ENCODE measurements at places on chromosomes 2 and 18.

- no peak for DNase-seq
Measured at GRCh38 chr2:105139556-105140239, 101.8 kb downstream of the MRPS9 start.

GRCh38 chr2:40213071-40213470, 238.8 kb downstream of the SLC8A1 start:
- no peak for DNase-seq

GRCh38 chr2:101047774-101048173, 45.7 kb downstream of the RPL31 start:
- no peak for DNase-seq

DNA sequence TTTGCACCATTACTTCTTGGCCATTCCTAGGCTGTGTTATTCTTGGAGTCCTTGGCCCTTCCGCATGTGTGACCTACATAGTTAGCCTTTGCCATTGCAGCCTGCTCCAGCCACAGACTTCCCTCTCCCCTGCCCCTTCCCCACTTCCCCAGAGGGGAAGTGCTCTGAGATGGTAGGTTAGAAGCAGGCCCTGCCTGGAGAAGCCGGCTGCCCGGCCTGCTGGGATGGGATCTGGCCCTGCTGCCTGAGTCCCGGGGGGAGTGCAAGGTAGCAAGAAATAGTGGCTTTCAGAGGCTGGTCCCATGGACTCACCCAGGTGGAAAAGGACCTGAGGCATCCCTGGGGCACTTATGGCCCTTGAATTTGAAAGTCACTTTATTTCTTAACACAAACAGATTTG, 28.4 kb upstream of the OTOF start:
- no peak for DNase-seq

DNA sequence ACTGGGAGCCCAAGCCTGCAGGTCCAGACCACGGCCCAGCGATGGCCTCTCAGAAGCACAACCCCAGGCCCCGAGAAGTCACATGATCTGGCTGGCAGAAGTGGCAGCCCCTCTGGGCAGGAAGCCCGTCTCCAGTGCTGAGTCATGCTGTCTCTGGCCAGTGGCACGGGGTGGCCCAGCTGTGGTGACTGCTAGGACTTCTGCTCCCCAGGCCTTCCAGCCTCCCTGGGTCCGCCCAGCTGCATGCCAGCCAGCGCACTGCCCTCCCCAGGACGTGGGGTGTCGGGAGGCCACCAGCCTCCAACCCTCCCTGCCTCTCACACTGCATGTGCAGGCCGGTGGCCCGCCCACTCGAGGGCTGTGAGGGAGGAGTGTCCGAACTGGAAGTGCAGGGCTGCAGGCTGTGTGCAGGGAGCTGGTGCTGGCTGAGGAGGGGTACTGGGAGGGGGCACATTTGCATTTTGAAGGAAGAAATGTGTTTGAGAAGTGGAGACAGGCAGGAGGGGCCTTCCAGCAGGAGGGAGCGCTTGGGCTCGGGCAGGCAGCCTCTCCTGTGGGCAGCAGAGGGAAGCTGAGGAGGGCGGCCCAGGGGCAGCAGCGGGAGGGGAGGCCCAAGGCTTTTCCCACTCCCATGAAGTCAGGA, 17.0 kb upstream of the HPCAL1 start:
- peak; percentile 85 for DNase-seq

- DNase-seq: peak; percentile 77
Measured at GRCh38 chr2:69390471-69390870, 3.4 kb upstream of the GFPT1 start.

- no peak for DNase-seq
Measured at GRCh38 chr2:24586955-24587354, 95.9 kb downstream of the NCOA1 start.

DNA sequence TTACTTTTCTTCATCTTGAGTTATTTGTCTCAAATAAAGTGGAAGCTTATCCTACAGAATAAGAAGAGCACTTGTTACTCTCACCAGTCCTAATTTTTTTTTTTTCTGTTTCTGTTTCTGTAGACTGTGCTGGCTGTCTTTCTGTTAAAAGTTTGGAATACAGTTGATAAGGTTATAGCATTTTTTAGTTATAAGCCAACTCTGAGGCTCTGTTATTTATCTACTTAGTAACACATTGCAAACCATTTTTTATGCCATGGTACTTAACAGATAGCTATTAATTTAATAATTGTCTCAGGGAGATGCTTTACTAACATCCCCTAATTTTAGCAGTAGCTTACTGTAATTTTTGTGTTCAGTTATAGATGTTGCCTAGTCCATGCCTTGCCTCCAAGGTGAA, 37.9 kb downstream of the CREB1 start:
- no peak for DNase-seq

DNA sequence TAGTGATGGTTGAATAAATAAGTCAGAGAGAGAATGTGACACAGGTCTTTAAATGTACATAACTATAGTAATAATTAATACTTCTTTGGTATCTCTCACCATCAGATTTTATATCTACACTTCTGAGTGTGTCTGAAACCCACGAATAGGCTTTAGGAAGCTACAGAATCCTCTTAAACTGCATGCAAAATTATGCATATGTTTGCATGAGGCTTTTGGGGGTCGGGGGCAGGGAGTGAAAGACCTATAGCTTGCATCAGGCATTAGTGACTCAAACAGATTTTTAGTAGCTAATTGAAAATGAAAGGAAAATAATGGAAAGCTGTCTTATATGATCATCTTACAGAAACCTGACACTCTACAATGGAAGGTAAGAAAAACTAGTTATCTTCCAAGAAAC, 14.9 kb downstream of the LRPPRC start:
- DNase-seq: no peak

DNA sequence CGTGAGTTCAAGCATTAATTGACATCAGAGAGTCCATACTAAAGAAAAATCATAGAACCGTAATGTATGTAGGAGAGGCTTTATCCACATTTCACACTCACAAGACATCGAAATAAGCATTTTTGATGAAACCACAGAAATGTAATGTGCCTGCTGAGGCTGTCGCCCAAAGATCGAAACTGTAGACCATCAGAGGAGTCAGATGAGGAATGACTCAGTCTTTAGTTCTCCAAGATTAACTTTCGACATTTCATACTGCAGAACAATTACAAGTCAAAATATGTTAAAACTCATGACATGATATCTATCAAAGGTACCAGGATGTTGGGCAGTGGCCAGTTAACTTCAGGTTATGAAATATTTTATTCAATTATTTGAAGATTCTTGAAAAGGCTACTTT, 79.6 kb downstream of the RAB31 start:
- no peak for DNase-seq

DNA sequence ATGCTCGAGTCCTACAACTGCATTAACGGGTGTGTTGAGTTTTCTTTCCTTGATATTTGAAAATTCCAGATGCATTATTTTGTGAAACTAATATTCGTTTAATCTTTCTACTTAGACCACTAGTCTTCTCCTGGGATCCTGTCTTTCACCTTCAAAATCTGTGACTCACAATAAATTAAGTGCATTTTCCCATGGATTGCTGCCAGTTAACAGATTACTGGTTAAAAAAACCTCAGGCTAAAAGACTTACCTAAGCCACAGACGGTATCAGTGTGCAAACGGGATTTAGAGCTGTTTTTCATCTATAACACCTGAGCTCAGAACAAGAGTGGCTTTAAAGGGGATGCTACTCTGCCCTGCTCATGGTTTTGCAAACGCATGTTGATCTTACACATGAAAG, 10.2 kb downstream of the FECH start:
- DNase-seq: no peak

DNA sequence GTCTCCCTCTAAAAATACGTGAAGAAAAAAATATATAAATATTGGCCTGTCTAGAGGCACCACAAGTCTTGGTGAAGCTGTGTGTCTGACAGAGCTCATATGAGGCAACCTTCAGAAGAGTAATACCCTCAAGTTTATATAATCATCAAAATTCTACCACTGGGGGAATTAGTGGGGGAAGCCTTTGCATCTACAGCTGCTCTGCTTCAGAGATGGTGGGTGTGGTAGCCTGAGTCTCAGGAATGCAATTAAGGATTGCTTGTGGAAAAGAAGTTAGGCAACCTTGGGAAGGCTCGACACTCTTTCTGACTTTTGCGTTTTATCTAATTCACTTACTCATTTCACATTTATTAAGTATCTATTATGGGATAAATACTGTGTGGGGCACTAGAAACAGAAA, 17.4 kb downstream of the TPGS2 start:
- no peak for DNase-seq

DNA sequence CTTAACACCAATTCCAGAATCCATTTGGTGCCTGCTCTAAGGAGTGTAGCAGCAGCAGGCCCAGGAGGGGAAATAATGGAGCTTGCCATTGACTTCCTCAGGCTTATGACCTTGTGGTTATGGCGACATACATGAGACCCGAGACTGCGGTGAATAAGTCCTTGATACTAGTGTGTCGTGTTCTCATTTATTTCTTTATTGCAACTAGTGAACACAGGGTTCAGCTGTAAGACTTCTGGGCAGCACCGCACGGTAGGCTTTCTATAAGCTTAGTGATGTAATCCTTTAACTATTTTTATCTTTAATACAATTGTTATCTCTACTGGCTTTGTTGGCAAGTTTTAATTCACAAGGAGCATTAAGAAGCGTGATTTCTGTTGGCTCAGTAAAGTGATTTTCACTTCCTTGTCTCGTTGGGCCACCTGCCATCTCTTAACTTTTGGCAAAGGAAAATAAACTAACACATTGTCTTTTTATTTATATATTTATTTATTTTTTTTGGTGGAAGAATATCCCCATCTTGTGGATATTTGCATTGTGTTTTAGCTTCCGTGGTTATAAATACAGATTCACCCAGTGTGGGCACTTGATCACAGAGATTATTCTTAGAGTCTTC, 139.8 kb downstream of the LTBP1 start:
- DNase-seq: peak; percentile 74

DNA sequence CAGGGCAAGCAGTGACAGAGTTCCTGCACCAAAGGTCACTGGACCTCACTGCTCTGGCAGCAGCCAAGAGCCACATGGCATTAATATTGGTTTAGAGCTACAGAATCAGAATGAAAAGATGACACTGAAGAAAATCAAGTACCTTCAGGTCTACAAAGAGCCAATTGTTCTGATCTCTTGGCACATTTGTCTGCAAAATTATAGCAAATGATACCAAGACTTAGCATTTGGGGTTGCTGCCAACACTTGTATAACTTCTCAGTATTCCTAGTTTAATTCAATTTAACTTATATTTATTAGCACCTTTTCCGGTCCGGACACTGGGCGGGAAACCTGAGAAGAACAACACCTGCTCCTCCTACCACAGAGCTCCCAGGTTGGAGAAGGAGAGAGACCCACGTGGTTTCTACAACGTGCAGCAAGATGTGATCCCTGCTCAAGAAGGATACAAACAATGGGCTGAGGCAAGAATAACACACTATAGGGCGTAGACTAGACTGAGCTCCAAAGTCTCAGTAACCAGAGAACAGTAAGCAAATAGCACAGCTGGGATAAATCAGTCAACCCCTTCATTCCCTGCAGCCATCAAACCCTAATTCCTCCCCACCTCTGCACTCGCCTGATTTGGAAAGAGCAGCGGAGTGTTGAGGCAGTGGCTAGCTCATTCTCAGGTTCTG, 2.4 kb downstream of the LRRC30 start:
- no peak for DNase-seq

Data from HL-60 (cell line).